ENCODE measurements at places on chromosomes 5 and 9.

DNA sequence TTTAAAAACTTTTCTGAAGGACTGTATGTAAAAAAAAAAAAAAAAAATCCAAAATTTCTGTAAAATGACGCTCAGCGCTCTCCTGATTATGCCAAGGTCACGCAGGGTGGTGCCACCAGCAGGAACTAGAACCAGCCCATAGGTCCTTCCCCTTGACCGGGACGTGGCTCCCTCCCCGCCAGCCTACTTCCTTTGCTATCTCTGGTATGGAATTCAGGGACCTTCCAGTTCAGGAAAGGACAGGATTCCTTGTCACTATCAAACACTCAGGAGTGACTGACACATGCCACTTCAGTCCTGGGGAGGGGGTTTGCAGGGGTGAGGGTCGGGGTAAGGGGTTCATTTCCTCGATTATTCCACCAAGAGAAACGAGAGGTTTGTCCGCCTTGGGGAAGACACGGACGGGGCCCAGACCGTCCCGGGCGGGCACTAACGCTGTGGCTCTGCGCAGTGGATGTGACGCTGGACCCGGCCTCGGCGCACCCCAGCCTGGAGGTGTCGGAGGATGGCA lies 18.8 kb downstream of the BTNL9 start:
- DNase-seq = no peak

GRCh38 chr9:117343427-117343826 lies 71.4 kb downstream of the ASTN2 start:
- DNase-seq = no peak

- DNase-seq = no peak
These were observed 162.0 kb upstream of the PTCH1 start for GRCh38 chr9:95678759-95679158.

GRCh38 chr5:123033157-123033671 lies 3.3 kb downstream of the PPIC start:
- no peak for DNase-seq

DNA sequence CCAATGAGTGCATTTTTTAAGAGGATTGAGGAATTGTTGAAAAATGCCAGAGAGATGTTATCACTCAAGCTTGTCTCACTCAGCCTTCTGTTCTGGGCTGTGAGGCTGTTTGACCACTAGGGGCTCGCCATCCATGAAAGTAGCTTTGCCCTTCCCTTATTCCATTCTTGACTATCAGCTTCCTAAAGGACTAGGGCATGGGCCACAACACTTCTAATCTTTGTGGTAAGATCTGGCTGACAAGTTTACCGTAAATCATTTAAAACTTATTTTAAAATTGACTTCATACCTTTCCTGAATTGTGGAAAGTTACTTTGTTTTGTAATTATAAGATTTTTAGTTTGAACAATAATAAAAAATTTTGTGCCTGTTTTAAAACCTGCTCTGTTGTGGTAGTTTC lies 49.5 kb downstream of the TJP2 start:
- DNase-seq = no peak
